ENCODE measurements at places on chromosomes 3 and 15.
A peak's percentile ranks its signal among the peaks of the same experiment; 100 is the strongest.

DNA sequence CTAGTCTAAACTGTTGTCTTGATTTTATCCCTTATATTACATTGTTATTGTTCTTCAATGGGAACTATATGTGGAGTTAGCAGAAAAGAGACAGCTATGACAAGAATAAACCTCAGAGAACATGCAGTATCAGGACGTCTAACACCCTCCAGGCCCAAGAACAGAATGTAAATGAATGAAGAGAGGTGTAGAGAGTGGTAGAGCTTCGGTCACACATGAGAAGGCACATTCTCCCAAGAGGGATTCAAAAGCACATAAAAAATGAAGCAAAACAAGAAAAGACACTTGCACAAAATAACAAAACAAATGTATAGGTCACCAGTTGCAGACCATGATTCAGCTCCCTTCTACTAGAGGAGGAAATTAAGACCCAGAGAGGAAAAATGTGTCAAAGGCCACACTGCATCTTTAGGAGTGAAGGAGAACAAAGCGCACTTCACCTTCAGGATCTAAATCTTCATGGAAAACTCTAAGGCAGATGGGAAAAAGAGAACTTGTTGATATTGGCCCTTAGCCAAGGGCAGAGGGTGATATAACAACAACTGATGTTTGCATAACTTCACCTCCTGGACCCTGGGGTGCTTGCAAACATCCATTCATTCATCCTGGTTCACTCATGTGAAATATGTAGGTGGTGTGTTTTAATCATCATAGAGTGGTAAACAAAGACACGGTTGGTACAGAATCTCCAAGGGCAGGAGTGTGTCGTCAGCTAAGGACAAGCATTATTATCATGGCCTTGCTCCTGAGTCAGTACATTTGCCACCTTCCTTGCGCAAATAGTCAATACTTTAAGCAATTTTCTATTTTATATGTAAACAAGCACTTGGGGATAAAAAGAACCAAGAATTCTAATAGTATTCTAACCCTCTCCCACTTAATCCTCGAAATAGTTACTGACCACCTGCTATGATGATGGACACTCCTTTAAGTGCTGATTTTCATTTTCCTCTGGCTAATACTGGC, 8.8 kb downstream of the NEK10 start:
- DNase-seq, result no peak

GRCh38 chr3:99870712-99871111, 53.0 kb downstream of the CMSS1 start:
- DNase-seq, result no peak

DNA sequence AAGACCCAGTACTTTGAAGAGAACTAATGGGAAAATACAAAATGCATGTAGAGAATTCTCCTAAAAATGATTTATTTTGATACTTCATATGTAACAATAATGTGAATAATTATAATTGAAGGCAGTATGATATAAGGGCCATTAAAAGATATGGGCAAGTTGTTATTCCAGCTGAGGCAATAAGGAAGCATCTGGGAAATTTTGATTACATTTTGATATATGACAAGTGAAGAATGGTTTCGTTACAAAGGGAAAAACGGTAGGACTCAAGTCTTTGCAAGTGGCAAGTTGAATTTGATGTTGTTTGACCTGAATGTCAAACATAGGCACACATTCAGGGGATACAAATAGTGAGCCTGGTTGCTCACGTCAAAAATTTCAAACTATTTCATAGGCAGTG, 137.9 kb upstream of the TP63 start:
- DNase-seq, result no peak

DNA sequence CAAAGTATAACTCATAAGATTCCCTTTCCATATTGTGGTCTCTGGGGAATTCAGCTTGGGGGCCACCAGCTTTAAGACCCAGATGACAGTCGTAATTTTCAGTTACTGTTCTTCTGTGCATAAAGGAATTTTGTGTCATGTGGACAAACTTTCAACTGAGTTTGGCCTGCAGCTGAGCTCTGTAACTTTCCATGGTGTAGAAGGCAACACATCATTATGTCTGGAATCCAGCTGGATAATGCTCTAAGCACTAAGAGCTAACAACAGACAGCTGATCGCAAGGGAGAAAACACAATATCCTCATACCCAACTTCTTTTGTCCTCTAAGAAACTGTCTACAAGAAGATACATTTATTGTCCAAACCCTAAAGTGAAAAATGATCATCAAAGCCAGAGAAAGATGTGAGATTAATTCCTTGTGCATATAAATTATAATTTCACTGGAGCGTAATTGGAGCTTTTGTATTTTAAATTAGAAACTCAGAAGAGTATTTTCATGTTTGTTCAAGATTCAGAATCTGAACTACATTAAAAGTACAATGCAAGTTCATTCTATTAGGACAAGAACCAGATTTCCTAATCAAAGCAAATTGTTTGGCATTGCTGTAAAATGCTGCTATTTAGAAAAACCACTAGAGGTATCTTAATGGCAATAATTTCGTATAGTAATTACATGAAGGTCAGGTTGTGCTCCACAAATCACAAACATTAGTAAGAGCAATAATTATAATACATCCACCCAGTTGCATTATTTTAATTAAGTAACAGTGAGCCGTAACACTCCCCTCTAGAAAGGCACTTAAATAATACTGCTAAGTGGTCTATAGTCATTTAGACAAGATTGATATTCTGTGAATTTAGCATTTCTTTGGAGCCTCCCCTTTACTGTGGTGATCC, 218.8 kb downstream of the ATP8B4 start:
- DNase-seq, result peak; percentile 69

DNA sequence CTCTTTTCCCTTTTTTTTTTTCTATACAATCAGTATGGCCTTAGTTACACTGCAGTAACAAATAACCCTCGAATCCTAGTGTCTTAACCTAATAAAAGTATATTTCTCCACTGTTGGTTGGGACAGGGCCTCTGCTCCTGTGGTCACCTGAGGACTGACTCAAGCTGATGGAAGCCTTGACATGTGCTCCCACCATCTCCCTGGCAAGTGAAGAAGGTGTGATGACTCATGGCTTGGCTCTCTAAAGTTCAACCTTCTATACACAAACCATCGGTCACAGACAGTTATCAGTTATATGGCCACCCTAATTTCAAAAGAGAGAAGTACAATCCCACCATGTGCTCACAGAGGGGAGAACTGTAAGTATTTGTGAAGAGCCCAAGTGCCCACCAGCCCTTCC, 65.8 kb upstream of the CACNA2D3 start:
- no peak for DNase-seq

GRCh38 chr15:70608144-70608543, 155.2 kb downstream of the UACA start:
- peak; percentile 80 for DNase-seq

DNA sequence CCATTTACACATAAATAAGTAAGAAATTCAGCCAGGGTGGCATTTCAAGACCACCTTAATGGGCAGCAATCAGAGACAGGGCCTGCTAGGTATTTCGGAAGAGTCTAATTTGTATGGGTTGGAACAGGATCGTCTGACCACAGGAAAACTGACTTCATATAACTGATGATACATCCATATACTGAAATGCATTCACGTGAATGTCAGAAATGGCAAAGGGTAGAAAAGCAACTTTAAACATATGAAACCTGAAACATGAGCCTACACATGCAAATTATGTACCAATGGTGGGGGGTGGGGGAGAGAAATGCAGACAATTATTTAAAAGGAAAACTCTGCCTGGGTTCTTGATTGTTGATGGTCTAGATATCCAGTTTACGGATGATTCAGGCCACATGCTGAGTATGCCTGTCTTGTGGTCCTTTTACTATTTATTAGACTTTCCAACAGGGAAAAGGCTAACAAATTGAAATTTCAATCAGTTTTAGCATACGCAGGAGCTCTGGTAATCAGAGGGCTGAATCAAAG, 582.2 kb downstream of the FOXP1 start:
- DNase-seq, result no peak

DNA sequence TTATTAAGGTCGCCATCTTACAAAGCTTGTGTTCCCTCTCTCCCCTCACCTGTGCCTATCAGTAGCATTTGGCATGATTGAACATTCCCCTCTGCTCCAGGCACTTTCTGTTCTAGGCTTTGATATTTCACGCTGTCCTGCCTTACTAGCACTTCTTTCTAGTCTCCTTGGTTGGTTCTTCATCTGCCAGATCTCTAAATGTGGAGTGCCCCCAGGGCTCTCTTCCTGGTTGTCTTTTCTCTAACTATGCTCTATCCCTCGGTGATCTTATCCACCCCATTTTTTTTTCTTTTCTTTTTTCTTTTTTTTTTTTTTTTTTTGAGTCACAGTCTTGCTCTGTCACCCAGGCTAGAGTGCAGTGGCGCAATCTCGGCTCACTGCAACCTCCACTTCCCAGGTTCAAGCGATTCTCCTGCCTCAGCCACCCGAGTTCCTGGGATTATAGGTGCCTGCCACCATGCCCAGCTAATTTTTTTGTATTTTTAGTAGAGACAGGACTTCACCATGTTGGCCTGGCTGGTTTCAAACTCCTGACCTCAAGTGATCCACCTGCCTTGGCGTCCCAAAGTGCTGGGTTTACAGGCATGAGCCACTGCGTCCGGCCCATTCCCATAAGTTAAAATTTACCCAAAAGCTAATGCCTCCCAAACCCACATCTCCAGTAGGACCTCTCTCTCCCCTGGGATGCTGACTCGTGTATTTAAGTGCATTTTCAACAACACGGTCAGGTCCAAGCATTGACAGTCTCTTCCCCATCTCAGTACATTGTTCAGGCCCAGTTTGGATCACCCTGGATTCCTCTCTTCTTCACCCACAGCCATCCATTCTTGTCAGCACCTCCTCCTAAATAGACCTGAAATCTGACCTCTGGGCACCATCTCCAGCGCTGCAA, 5.2 kb downstream of the NUSAP1 start:
- no peak for DNase-seq

DNA sequence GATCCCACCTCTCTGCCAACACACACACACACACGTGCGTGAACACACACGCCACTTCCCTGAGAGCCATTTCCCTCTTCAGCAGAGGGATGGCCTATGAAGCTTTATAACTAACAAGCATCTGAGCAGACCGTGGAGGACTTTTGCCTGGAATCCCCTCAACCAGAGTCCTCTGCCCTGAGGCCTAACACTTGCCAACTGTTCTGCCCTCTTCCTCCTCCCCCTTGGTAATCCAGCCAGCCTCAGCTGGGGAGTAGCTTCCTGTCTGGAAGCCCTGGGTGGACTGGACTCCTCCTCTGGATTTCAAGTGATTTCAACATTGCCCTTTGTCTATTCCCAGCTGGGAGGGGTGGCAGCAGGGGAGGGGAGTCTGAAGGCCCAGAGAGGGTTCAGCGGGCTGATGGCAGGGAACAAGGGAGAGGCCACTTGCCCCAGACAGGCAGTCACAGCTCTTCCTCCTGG, 68.4 kb upstream of the HACD2 start:
- peak; percentile 67 for DNase-seq

GRCh38 chr3:95311272-95311671, 1248.4 kb downstream of the NSUN3 start:
- DNase-seq, result no peak

DNA sequence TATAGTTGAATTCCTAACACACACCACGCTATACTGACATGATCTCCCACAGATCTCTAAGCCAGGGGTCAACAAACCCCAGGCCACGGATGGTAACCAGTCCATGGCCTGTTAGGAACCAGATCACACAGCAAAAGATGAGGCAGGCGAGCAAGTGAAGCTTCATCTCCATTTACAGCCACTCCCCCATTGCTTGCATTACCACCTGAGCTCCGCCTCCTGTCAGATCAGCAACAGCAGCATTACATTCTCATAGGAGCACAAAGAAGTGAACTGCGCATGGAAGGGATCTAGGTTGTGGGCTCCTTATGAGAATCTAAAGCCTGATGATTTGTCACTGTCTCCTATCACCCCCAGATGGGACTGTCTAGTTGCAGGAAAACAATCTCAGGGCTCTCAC, 2.7 kb downstream of the PDCD7 start:
- DNase-seq, result no peak

- DNase-seq, result no peak
Measured at GRCh38 chr15:51726302-51727073, 11.0 kb downstream of the LYSMD2 start.

DNA sequence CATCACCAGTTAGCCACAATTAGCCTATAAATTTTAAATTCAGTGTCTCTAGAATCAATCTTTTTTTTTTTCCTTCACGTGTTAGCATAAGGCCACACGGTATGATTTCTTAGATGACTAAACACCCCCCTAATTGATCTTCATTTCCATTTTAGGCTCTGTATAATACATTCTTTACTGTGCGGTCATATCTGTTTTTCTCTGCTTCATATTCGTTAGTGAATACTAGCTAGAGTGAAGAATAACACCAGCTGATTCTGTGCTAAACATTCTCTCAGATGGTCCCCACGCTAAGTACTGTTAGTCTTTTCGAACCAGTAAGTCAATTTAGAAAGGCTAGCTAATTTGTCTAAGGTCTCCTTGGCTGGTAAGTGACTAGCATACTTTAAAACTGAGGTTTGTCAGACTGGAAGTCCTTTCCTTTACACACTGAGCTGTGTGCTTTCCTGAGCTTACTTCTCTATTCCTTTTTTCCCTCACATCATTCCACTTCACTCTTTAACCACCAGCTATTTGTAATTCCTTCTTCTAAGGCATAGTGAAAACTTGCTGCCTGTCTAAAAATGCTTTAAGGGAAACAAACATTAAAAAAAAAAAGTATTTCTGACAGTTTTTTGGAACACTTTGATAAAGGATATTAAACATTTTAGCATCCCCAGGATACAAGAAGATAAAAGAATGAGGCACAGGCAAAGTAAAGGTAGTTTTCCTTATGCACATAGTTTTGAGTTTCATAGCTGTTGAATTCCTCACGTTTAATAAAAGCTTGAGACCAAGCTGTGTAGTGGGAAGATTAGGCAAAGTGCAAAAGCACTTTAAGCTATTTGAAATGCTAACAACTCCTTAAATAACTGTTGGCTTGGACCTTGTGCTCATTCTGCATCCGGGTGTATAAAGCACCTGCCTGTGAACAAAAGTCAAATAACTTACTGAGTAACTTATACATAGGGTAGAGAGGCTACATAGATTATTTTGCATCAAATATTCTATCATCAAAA, 17.1 kb downstream of the ZFAND6 start:
- DNase-seq, result no peak

GRCh38 chr15:40743485-40743901, 11.6 kb downstream of the RMDN3 start:
- DNase-seq, result no peak

DNA sequence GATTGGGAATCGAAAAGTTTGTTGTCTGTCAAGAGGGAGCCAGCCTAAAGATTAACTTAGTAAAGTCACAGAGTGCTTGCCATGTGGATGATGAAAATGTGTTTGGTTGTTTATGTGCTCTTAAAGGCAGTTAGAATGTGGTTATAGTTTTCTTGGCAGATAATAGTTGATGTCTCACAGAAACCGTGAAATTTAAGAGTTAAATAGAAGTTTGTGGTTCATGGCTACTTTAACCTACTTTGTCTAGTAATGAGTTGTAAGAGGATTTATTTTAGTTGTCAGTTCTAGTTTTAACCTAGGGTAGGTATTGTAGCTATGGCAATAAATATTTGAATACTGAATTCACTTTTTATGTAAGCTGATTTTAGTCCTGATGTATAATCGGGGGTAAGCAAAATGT, 36.4 kb upstream of the EIF3J start:
- no peak for DNase-seq

Data from femur (tissue), 1 donor.